NCI-H1105 (cell line): ENCODE measurements at places on chromosomes 1 and 21.

DNA sequence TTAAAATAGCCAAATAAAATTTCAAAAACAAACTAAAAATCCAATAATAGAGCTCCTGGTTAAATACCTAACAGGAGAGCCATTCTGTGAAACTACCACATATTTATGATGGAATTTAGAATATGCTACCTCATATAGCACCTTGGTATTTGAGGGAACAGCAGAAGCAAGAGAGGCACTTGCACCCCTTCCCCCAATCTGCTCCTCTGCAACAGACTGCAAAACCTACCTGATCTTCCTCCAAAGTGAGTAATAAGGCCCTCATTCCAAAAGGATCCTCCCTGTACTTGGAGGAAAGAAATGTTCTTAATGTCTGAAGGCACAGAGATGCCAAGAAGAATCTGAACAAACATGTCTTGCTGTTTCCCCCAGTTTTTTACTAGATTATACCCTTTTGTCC, 28.1 kb upstream of the RNPC3 start:
- no peak for DNase-seq

GRCh38 chr1:102772831-102773230, 335.5 kb downstream of the COL11A1 start:
- no peak for DNase-seq

DNA sequence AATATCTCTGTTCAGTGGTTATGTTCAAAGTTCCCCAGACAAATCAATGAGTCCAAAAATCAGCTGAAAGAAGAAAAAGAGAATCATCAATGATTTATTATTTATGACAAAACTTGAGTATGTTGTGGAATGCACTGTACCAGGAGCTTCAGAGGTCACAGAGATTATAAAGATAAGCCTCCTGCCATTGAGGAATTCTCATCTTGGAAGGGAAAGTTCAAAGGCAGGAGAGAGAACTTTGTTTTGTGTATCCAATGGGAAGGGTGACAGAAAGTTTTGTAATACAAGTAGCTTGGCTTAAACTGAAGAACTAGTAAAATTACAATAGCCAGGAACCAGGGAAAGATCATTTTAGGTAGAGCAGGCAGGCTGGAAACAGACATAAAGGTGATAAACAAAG, 367.7 kb downstream of the VAV3 start:
- DNase-seq: no peak

GRCh38 chr1:115402753-115403184, 64.7 kb upstream of the NGF start:
- DNase-seq: no peak

- no peak for DNase-seq
These were observed 371 bp downstream of the ZMPSTE24 start for GRCh38 chr1:40258445-40258769.

DNA sequence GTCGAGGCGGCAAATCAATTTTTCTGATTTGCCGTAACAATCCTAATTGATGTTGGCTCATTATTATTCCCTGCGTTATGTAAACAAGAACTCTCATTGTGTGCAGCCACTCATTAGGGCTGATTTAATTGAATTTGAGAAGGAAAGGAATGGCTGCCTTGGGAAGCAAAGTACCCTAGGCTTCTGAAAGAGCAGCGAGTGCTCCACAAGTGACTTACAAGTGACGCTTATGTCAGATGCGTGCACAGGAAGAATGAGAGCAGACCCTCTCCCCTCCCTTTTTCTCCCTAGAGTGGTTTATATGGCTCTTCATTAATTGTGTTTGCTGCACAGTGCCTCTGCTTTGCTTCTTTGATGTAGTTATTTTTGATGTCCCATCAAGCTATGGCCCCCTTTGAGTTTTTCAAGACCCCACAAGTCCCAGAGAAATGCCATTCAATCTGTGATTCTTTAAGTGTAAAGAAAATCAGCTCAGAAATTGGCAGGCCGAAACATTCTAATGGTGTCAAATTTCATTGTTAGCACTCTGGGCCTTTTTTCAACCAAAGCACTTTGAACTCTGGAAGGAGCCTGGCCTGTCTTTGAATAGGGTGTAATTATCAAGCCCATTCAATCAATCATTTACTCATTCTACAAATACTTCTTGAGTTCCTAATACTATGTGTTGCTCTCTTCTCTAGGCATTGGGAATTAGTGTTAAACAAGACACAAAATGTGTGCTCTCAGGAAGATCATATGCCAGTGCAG, 86.8 kb upstream of the VAV3 start:
- peak; percentile 67 for DNase-seq

GRCh38 chr1:65398083-65398482, 22.4 kb upstream of the LEPR start:
- no peak for DNase-seq
